Stimulated activated CD4-positive, alpha-beta T cell treated with anti-CD3 and anti-CD28 coated beads, TNF-alpha, amount 100 ng/mL, for 4 hours (primary cell): ENCODE measurements at places on chromosomes 4 and X.

GRCh38 chr4:151182455-151182996 is 83.1 kb downstream of the RPS3A start:
- no peak for DNase-seq

DNA sequence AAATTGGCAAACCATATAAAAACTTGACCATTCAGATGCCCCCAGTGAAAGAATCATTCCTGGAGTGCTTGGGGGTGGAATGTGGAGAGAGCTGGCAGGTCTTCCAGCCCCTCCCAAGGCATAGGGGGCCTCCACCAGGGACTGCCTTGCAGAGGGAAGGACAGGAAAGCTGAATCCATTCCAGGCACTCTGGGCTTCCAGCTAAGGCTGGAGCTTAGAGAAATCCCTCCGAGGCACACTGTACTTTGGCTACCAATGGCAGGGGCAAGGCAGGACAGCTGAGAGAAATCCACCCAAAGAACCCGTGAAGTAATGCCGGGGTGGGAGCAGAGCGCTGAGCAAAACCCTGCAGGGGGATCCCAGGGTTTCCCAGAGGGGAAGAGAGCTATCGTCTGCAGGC is 4.0 kb downstream of the CENPU start:
- DNase-seq, result no peak

DNA sequence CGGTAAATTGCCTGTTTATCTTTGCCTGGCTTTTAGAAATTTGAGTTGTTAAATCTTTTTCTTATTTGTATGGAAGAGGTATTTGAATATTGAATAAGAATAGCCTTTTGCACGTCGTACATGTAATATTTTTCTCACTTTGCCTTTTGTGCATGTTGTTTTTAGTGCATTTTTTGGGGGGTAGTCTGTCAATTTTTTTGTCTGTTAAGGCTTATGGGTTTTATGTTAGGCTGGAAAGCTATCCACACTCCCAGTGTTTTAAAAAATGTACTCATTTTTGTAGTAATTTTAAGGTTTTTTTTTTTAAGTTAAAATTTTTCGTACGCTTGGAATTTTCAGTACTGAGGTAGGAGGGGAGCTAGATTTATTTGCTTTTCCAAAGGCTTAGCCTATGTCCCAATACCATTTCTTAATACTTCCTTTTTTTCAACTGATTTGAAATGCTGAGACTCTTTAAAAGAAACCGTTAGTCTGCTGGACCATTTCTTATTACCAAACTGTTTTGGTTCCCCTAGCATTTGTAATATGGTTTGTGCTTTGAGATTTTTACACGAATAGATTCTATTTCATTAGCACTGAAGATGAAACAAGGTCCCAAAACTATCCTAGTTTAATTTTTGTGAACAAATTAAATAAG is 1.3 kb downstream of the HERC5 start:
- no peak for DNase-seq

GRCh38 chr4:175944126-175944910 is 121.3 kb upstream of the WDR17 start:
- no peak for DNase-seq
